ENCODE measurements at places on chromosomes 3 and 15. TPM values are rescaled to one million over a fixed set of nuclear protein-coding genes. Genes with fewer than 3 reads are reported as not detected.

Gene CXCR6
- total RNA-seq: not detected

Gene SNTN
- total RNA-seq: not detected

Gene GRM2
- not detected for total RNA-seq

Gene C3orf62
- total RNA-seq: 3.3 TPM

Gene KLHL6
- not detected for total RNA-seq

Gene GOLGA8O
- not detected for total RNA-seq

Gene SERINC4
- total RNA-seq: not detected

Gene PLA1A
- total RNA-seq: not detected

Gene SNX33
- total RNA-seq: 27.7 TPM

Gene POLQ
- 3.8 TPM for total RNA-seq

Gene SEMA6D
- total RNA-seq: 2.0 TPM

Gene PLA2G4E
- not detected for total RNA-seq

Gene CATSPER2
- 1.4 TPM for total RNA-seq

Gene CHRNA5
- total RNA-seq: 0.94 TPM

Gene GPR160
- not detected for total RNA-seq

Gene ZSCAN29
- 14.3 TPM for total RNA-seq

Gene CPLX3
- not detected for total RNA-seq

Gene GPR15
- total RNA-seq: not detected

Gene BRPF1
- 16.7 TPM for total RNA-seq

Gene IGSF11
- not detected for total RNA-seq

Gene CSTA
- total RNA-seq: 0.29 TPM

Gene DUOX2
- not detected for total RNA-seq

Gene TRH
- total RNA-seq: not detected

Gene ST3GAL6
- not detected for total RNA-seq

Gene CYP1A1
- total RNA-seq: not detected

Measured in HFFc6 (cell line).